Panc1 (cell line): ENCODE measurements at places on chromosomes 4 and X. TPM values are rescaled to one million over a fixed set of nuclear protein-coding genes. Genes with fewer than 3 reads are reported as not detected.

DNA sequence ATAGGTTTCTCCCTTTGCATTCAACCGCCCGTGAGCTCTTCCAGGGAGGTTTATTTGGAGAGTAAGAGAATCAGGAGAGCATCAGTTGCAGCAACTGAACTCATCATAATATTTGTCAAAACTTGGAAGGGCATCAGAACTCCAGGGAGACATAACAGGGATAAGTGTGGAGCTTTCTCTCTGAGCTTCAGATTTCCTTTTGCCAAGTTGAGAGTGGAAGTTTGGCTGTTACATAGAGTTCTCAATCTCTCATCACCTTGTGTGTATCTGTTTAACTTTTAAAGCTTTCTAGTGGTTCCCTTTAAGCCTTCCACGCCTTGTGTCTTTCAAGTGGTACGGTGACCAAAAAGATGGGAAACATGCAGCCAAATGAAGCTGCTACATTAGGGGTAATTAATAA lies 18.8 kb downstream of the BMP3 start:
- no peak overlapping the region for H3K4me3 ChIP-seq
- no peak for DNase-seq
- no peaks in the 10 kb centered on the region for H3K36me3 ChIP-seq
- no peak overlapping the region for H3K27ac ChIP-seq
- H3K4me1 ChIP-seq = no peaks in the 10 kb centered on the region
- no peaks in the 10 kb centered on the region for H3K27me3 ChIP-seq

- DNase-seq = no peak
- H3K4me1 ChIP-seq = no peaks in the 10 kb centered on the region; the same call in 1 of the 2 replicates
- H3K27me3 ChIP-seq = no peaks in the 10 kb centered on the region
- no peaks in the 10 kb centered on the region for H3K36me3 ChIP-seq
- no peak overlapping the region for H3K4me3 ChIP-seq
Observed at GRCh38 chr4:8044699-8045098, 105.0 kb upstream of the AFAP1 start.

- no peaks in the 10 kb centered on the region for H3K27me3 ChIP-seq
- H3K36me3 ChIP-seq = no peaks in the 10 kb centered on the region
- no peak overlapping the region for H3K4me3 ChIP-seq
- no peak for DNase-seq
- H3K27ac ChIP-seq = no peak overlapping the region
Observed at GRCh38 chr4:22874334-22874912, 181.7 kb downstream of the GBA3 start.

DNA sequence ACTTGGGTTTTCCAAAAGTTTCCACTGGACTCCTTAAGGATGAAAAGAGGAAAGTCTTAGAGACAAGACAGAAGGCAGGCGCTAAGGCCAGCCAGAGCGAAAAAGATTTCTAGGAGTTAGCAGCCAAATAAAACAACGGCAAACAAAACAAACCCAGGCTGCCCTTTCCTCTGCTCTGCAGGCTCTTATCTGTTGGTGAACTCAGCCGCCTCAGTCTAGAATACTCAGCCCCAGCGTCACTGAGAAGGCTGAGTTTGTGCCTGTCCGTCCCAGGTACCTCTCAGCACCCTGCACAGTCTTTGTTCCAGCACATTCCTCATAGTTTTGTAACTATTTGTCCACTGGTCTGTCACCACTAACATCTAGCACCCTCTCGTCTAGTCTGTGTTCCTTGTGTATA lies 75.6 kb upstream of the FAM9C start:
- no peaks in the 10 kb centered on the region for H3K36me3 ChIP-seq
- no peaks in the 10 kb centered on the region for H3K4me1 ChIP-seq
- H3K27me3 ChIP-seq = no peaks in the 10 kb centered on the region
- no peak for DNase-seq

GRCh38 chr4:8709729-8710360 lies 117.3 kb downstream of the CPZ start:
- H3K36me3 ChIP-seq = no peaks in the 10 kb centered on the region
- H3K27me3 ChIP-seq = no peaks in the 10 kb centered on the region; the same call in 1 of the 2 replicates
- no peak overlapping the region for H3K4me3 ChIP-seq
- no peak overlapping the region for H3K27ac ChIP-seq
- DNase-seq = no peak
- no peaks in the 10 kb centered on the region for H3K4me1 ChIP-seq

DNA sequence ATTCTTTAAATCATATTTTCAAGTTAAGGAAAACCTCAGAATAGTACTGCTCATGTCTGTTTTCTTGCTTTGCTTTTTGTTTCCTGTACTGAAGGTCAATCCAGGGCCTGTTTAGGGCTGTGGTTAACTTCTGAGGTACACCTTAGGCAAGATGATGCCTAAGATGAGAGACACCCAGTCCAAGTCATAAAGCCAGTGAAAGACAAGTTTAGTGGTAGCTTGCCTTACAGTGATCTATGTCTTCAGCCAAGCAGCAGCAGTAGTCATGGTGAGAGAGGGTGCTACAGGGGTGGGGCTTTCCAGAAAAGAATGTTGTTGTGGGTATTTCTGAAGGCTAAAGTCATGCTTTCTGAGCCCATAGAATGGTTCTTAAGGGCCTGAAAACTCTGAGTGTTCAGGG lies 173.7 kb downstream of the VSIG4 start:
- no peak for DNase-seq
- H3K4me1 ChIP-seq = no peaks in the 10 kb centered on the region
- H3K27ac ChIP-seq = no peak overlapping the region
- H3K36me3 ChIP-seq = no peaks in the 10 kb centered on the region
- no peak overlapping the region for H3K4me3 ChIP-seq

DNA sequence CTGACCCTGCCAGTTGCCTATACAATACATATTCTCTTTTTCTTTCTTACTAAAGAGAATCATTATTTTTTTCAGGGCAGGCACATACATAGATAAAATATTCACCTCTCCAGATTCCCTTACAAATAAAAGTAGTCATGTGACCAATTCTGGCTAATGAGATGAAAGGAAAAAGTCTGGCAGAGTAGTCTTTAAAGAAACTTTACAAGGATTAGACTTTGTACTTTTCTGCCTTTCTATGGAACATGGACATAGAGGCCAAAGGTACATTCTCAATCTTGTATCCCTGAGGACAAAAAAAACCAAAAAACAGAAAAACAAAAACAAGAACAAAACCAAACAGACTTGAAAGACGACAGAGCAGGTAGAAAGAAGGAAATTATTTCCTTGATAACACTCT lies 75.6 kb downstream of the DCK start:
- H3K4me3 ChIP-seq = no peak overlapping the region
- H3K27me3 ChIP-seq = peaks cover 2% of the 10 kb centered on the region; the same call in 1 of the 2 replicates
- DNase-seq = no peak
- no peaks in the 10 kb centered on the region for H3K36me3 ChIP-seq

DNA sequence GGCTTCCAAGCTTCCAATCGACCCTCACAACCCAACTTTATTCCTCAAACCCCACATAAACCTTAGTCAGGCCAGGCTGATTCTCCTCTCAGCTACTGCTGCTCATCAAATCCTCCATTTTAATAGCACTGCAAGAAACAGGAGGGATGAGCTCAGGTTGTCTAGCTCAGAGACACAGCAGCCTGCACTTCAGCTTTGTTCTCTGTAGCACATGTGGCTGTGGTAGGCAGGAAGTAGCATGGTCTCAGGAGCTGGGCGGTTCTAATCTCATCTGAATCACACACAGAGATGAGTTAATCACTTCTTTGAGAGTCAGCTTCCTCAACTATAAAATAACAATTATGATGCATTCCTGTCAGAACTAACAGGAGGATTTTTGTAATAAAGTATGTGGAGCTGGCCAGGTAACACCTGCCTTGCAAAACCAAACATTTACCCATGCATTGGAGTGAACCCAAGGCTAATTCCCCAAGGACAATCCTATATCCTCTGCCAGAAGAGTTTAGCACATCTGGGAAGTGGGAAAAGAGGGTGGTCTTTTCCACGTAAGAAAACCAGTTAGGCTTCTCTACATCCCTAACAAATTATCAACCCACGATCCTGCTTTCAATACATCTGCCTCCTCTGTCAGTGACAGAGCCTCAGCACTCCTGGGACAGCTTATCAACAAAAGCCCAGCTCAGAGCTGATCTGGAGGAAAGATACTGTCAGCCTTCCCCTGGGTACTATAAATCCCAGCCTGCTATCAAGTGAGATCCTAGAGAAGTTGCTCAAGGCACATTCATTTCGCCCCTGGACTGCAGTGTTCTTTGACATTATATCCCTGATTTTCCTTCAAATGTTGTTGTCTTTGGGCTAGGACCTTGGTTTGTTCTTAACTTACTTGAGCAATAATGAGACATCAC lies 32.8 kb downstream of the ELOVL6 start:
- no peak overlapping the region for H3K27ac ChIP-seq
- no peak overlapping the region for H3K4me3 ChIP-seq

DNA sequence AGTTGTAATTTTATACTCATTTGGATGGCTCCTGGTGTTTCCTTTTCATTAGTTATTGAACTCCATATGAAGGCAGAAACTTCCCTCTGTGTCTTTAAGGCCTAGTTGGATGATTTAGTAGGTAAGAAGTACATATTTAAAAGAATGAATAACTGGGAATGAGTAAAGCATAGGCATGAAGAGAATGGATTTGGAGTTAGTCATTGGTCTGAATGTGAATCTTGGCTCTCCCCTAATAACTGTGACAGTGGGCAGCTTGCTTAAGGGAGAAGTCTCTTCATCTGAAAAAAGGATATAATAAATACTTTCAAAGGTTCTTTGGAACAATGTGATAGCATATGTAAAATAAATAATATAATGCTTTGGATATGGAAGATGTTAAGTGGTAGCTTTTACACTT lies 13.2 kb downstream of the SNX25 start:
- H3K4me3 ChIP-seq = no peak overlapping the region
- H3K27ac ChIP-seq = no peak overlapping the region
- H3K36me3 ChIP-seq = no peaks in the 10 kb centered on the region
- DNase-seq = no peak

- no peak for DNase-seq
- H3K4me1 ChIP-seq = no peaks in the 10 kb centered on the region
- H3K4me3 ChIP-seq = no peak overlapping the region
Observed at GRCh38 chrX:2264179-2265030, 236.4 kb downstream of the DHRSX start.

- no peaks in the 10 kb centered on the region for H3K36me3 ChIP-seq
- no peaks in the 10 kb centered on the region for H3K27me3 ChIP-seq
- H3K4me3 ChIP-seq = no peak overlapping the region
- no peaks in the 10 kb centered on the region for H3K4me1 ChIP-seq
Observed at GRCh38 chrX:117002981-117003380, 540.2 kb upstream of the CT83 start.

DNA sequence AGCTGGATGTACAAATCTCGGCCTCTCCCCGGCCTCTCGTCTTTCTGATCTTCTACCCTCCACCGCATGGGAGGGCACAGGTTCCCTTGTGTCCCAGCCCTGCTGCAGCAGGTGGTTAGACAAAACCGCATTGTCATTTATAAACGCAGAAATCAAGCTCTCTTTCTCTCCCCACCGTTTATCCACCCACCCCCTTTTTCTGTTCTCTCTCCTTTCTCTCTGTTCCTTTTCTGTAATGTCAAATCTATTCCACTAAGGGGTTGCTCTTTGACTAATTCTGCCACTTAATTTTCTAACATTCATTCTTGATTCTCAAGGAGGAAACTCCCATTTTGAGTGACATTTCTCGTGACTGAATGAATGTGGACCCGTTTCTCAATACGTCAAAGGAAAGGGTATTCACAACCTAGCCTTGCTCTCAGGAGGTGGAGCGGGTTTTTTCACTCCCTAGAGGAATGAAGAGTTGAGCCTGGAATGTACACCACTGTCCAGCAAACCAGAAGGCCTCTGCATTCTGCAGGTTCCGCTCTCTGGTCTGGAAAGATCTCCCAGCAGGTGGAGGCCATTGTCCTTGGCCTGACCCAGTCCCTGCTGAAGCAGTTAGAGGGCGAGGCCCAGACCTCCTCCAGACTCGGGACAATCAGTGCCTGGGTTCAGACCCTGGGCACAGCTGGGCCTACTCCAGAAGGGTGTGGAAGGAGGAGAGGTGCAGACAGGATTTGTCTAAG lies 70.9 kb upstream of the ENPP6 start:
- no peaks in the 10 kb centered on the region; the same call in none of the 2 replicates for H3K4me1 ChIP-seq
- no peaks in the 10 kb centered on the region for H3K27me3 ChIP-seq
- no peak overlapping the region for H3K4me3 ChIP-seq
- H3K27ac ChIP-seq = no peak overlapping the region

- no peaks in the 10 kb centered on the region for H3K4me1 ChIP-seq
- H3K27ac ChIP-seq = no peak overlapping the region
- no peak overlapping the region for H3K4me3 ChIP-seq
- DNase-seq = no peak
- no peaks in the 10 kb centered on the region for H3K36me3 ChIP-seq
Observed at GRCh38 chrX:110804446-110804845, 8.8 kb upstream of the CHRDL1 start.

DNA sequence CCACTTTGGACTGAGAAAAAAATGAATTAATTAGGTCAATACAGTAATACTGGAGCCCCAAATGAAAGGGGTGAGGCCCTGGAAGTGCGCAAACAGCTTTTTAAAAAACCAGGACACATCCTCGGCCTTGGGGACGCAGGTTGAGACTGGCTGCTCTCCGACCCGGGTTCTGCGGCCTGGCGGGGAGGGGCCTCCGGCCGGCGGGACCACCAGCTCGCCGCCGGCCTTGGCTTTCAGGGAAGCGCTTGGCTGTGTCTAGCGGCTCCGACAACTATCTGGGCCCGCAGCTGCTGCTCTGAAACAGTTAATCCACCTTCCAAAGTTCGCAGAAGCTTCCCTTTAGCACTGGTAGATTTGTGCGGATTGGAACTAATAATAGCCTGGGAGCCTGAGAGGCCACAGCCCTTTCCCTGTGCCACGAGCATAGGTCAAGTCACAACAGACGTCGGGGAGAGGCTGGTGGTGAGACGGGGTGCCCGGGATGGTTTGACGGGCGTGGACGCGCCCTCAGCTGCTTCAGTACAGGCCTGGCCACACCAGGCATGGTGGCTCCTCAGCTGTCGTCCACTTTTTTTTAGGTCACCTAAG lies 1.1 kb upstream of the SEL1L3 start:
- no peak for DNase-seq
- H3K27ac ChIP-seq = no peak overlapping the region
- no peaks in the 10 kb centered on the region; the same call in none of the 2 replicates for H3K27me3 ChIP-seq
- no peak overlapping the region for H3K4me3 ChIP-seq

GRCh38 chrX:68939868-68940267 lies 111.0 kb downstream of the EFNB1 start:
- H3K27me3 ChIP-seq = no peaks in the 10 kb centered on the region
- H3K27ac ChIP-seq = no peak overlapping the region
- DNase-seq = no peak

DNA sequence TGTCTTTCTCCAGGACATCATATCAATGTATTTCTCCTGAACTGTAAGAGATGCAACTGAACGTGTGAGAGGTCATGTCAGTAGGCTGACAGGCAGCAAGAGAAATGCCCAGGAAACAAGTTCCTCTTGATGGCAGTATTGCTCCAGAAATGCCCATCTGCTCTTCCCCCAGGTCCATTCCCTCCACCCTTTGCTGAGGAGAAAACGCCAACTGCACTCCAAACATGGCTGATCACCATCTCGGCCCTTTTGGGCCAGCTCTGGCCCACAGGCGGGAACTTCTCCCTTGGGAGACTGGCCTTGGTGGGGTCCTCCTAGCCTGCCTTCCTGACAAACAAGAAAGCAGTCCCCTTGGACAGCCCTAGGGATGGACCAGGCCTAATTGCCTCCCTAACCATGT lies 276.5 kb upstream of the AGTR2 start:
- no peaks in the 10 kb centered on the region for H3K36me3 ChIP-seq
- H3K27ac ChIP-seq = no peak overlapping the region
- no peak overlapping the region for H3K4me3 ChIP-seq
- H3K4me1 ChIP-seq = no peaks in the 10 kb centered on the region
- no peak for DNase-seq

Gene AFF2
- total RNA-seq = 0.05 TPM

Gene DMP1
- not detected for total RNA-seq

Gene ESX1
- 2.8 TPM for total RNA-seq

Gene STOX2
- total RNA-seq = 10.6 TPM

Gene HELQ
- 9.3 TPM for total RNA-seq

Gene SPIN2B
- total RNA-seq = 8.3 TPM

Gene GAGE12J
- 1.1 TPM for total RNA-seq
